ENCODE measurements at places on chromosomes 5 and 9. TPM values are rescaled to one million over a fixed set of nuclear protein-coding genes. Genes with fewer than 3 reads are reported as not detected.

The TXNDC8 gene
- not detected for total RNA-seq

The WNK2 gene
- not detected for total RNA-seq

The DNM1 gene
- 0.39 TPM for total RNA-seq

The ORM1 gene
- total RNA-seq: not detected

The RFX3 gene
- 2.8 TPM for total RNA-seq

The FSD1L gene
- 3.4 TPM for total RNA-seq

Measured in pulmonary artery endothelial cell (primary cell).